ENCODE measurements at places on chromosomes 4 and X.

- DNase-seq: no peak
These were observed 7.5 kb upstream of the PTCHD1 start for GRCh38 chrX:23327104-23327503.

DNA sequence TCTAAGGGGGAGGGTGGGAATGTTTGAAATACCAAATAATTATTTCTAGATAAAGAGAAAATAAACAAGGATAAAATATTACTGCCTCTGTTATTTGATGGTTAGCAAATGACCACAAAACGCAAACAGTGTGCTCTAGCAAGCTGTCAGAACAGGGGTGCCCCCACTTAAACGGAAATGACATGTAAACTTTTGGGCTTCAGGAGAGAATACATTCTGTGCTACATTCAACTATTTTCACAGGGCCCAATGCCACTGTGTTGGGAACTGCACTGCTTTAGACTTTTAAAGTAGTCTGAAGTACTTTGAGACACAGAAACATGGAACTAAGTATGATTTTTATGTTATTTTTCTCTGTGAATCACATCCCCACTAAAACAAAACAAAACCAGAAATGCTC, 14.1 kb downstream of the CD40LG start:
- no peak for DNase-seq

- DNase-seq: peak; percentile 82
These were observed 6.5 kb downstream of the CRLF2 start for GRCh38 chrX:1205681-1206611.

DNA sequence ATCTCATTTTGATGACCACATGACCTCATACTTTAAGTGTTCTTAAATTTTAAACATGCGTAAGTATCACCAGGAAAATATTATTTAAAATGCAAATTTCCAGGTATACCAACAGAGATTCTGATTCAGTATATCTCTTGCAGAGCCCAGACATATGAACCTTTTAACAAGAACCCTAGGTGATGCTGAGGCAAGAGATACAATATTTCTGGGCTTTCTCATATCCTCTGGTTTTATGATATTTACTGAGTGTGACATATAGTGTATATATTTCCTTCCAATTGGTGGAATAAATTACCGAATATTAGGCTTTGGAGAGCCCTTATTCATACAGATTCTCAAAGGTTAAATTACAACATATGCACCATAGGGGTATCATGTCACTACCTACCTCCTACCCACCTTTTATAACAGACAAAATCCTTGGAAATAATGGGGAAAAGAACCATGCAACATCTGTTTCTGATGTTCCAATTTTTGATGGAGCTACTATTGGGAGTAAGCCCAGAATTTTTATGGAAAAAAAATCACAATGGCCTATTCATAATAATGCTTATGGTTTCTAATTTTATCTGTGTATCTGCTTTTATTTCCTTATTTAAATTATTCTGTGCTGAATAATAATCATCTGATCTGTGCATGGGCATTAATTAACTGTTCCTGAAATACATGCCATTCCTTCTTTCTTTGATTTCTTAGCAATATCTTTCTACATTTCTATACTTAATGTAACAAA, 27.1 kb downstream of the KCTD8 start:
- DNase-seq: no peak

DNA sequence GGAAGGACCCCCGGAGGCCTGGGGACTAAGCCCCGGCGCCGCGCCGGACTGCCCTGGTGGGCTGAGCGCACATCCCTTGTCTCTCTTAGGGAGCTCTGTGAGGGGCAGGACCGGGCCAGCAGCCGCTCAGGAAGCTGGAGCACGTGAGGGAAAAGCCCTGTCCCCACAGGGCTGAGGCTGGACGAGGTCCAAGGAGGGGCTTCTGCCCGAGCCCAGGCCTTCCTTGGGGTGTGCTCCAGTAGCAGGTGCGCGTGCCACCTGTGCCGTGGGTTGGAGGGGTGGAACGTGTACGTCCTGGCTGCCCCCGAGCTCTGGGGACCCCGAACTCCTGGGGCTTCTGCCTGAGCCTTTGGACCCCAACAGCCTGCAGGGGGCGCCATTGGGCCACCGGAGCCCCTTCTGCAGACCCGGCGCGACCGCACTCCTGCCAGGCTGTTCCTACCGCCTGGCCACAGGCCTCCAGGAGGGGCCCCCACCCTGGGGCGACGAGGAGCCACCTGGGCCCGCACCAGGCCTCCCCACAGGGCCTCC, 27.2 kb downstream of the TACC3 start:
- DNase-seq: peak; percentile 68

DNA sequence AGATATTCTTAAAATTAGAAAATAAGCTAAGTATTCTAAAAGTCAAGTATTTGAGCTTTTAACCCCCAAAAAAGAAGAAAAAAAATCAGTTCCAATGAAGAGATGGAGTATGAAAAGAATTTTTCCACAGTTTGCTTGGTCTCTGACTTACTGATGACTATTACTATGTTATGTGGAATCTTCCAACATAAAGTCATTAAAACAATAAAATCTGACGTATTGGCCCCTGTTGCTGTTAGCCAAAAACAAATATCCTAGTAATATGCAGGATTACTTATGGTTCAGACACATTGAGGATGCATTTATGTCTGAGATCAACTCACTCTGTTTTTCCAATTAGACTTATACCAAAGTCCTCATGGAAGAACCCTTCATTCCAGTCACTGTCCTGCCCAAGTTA, 517.2 kb upstream of the ADGRL3 start:
- DNase-seq: peak; percentile 19

GRCh38 chrX:68685685-68686084, 38.2 kb downstream of the STARD8 start:
- peak; percentile 65 for DNase-seq

GRCh38 chr4:153079857-153080391, 124.3 kb upstream of the TRIM2 start:
- no peak for DNase-seq
